Urinary bladder (tissue), 4 donors: ENCODE measurements at places on chromosomes 5 and 9.

- no peak for DNase-seq
Observed at GRCh38 chr5:93243481-93243880, 337.5 kb downstream of the NR2F1-AS1 start.

DNA sequence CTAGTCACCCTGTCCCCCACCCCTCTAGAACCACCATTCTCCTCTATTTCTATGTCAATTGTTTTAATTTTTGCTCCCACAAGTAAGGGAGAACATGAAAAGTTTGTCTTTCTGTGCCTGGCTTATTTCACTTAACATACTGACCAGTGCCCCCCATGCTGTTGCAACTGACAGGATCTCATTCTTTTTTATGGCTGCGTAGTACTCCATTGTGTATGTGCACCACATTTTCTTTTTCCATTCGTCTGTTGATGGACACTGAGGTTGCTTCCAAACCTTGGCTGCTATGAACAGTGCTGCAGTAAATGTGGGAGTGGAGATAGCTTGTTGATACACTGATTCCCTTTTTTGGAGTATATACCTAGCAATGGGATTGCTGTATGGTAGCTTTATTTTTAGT is 7.4 kb upstream of the TERT start:
- no peak for DNase-seq

GRCh38 chr5:104513640-104514072 is 951.1 kb upstream of the NUDT12 start:
- no peak for DNase-seq

DNA sequence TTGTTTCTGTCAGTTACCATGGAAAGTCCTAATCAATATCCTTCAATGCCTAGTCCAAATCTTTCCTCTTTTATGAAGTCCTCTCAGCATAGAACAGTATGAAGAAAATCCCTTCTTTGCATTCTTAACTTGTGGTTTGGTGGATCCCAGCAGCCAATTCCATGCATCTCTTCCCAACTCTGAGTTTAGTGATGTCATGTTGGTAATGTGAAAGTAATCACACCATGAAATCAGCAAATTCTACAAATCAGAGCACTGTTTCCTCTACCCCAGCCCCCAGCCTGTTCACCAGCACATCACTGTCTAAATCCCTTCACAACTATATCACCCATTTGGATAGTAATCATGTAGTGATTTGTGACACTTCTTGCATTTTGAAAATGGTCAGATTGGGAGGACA is 4.7 kb upstream of the C1QTNF2 start:
- no peak for DNase-seq

GRCh38 chr9:2082772-2083171 is 67.6 kb downstream of the SMARCA2 start:
- DNase-seq, result no peak

GRCh38 chr9:129875687-129876395 is 40.6 kb downstream of the USP20 start:
- no peak for DNase-seq

- no peak for DNase-seq
Observed at GRCh38 chr5:38497946-38498345, 58.5 kb downstream of the LIFR start.

GRCh38 chr9:77016121-77016525 is 3.3 kb upstream of the FOXB2 start:
- no peak for DNase-seq

DNA sequence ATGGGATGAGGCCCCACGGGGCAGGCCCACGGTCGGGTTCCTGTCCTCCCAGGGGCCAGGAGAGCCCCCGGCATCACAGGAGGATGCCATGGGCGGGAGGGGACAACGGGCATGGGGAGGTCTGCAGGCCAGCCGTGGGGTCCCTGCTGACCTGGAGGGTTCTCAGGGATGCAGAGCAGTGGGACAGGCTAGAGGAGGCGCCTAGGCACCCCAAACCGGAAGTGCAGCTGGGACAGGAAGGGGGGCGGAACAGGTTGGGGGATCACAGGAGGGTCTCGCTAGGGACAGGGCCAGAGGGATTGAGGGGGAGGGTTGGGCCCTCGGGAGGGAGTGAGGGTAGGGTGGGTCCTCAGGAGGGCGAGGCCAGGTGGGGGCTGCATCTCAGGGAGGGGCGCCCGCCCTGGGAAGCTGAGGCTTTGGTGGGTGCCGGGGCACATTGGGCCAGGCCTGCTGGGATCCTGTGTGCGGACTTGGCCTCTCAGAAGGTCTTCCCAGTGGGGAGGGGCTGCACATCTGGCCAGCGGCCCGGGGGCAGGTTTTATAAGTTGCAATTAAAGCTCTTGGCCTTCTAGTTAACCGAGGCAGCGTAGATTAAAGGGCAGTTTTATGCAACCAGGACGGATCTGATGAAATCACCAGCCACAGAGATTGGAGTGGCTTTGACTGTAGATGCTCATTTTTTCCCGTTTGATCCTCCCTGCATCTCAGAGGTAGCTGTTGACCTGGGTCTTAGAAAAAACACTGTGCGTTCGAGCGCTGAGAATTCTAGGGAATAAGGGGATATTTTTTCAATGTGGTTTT is 20.1 kb downstream of the NKD2 start:
- no peak for DNase-seq

DNA sequence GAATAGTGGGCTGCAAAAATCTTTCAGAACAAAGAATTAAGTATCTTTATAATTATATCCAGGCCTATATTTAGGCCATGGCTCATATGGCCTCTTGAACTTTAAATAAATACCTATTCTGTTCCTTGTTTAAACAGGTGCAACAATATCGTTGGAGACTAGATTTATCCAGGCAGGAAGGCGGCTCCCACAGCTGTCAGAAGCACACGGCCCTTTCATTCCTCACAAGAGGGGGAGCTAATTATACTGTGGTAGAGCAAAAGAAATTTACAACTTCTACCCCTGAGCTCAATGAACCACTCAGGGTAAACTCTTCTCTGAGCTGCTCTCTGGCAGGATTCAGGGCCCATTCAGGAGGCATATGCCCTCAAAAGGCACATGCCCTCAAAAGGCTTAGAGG is 31.3 kb downstream of the TMEM174 start:
- no peak for DNase-seq

- DNase-seq, result no peak
Observed at GRCh38 chr9:136764301-136764891, at the start of gene LCN15. Gene LCN15 (minus strand): TSS chr9:136764518. CDS start chr9:136764488, 30 bp downstream.

GRCh38 chr5:123845356-123846100 is 333.6 kb downstream of the CSNK1G3 start:
- DNase-seq, result no peak

DNA sequence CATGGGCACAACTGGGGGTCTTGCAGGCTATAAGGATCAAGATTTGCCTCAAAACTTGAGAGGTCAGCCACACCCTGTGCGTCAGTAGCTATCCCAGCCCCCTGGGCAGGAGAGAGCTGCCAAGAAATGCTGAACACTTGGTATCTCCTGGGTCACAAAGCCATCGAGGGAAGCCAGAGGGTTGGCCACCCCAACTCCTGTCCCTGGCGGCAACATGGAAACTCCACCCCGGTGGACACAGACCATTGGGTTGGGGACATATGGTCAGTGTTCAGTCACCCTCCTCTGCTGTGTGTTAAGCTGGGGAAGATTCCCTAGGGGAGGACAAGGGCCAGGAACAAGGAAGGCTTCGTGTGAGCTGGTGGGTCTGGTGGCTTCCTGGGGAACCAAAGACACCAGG is 140.6 kb downstream of the C5orf15 start:
- DNase-seq, result no peak

- DNase-seq, result no peak
Observed at GRCh38 chr9:121999556-121999955, 93.6 kb downstream of the TTLL11 start.

GRCh38 chr5:143800715-143801114 is 11.2 kb upstream of the HMHB1 start:
- no peak for DNase-seq

DNA sequence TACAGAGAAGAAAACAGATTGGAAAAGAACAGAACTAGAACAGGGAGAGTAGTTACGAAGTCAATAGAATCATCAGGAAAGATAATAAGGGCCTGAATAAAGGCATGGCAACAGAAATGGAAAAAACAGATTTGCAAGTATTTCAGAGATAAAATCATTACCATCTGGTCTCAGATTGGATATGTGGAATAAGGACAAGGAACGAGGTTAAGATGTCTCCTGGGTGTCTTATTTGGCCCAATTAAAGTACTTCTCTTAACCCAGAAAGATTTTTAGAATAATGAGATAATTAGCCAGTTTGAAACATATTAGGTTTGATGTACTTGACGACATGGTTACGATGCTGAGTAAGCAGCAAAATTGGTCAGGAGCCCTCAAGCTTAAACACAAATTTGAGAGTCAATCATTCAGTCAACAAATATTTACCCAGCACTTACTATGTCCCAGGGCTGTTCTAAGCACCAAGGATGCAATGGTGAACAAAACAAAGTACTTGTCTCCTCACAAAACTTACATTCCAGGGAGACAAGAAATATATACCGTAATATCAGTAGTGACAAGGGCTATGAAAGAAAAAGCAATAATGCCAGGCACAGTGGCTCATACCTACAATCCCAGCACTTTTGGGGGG is 18.3 kb downstream of the RICTOR start:
- DNase-seq, result no peak

- no peak for DNase-seq
Observed at GRCh38 chr5:107826311-107827000, 155.7 kb upstream of the EFNA5 start.

DNA sequence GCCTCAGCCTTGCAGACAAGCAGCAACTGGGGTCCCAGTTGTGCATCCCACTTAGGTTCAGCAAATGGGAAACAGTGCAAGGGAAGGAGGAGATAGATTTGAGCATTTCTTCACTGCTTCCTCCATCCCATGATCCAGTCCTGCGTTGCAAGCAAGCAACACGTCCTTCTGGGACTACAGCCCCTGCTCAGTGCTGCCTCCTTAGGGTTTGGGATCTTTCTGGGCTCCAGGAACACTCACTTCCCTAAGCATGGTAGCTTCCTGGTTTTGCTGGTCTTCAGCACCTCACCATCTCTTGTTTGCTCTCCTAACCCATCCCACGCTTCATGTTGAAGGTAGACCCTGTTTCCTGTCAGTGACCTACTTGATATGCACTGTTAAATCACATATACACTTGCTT is 444.7 kb downstream of the MED10 start:
- no peak for DNase-seq

- DNase-seq, result no peak
Observed at GRCh38 chr9:14532456-14533115, 160.6 kb downstream of the ZDHHC21 start.

DNA sequence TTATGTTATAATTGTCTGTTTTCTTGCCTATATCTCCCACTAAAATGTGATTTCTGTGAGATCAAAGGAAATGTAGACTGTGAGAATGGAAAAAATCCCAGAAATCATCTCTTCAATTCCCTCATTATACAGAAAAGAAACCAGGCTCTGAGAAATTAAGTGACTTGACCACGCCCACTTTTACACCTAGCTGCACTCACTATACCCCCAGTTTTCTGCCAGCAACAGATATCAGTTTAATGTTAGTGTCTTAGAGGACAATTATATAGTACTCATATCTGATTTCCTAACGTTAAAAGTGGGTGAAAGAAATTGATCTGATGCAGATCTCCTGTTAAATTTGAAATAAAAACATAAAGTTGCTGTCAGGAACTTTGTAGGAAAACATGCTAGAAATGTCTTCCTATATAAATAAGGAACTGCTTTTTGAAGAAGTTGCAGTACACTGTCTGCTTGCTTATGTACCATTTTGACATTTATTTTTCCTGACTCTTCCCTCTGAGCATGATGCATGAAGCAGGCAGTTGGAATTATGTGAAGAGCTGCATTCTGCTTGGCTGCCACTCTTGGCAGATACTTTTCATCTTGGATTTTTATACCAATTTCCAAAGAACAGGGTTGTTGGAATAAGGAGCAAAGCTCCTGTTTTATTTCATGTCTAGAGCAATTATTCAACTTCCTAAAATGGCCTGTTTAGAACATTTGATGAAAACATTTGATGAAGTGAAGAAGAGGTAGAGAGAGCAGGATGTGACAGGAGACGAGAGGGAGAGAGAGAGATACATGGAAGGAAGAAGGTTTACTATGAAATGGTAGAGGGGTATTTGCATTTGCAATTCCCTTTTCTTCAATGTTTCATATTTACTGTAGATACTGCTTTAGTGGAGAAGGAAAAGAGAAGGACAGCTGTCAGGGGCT is 57.3 kb upstream of the RICTOR start:
- no peak for DNase-seq

DNA sequence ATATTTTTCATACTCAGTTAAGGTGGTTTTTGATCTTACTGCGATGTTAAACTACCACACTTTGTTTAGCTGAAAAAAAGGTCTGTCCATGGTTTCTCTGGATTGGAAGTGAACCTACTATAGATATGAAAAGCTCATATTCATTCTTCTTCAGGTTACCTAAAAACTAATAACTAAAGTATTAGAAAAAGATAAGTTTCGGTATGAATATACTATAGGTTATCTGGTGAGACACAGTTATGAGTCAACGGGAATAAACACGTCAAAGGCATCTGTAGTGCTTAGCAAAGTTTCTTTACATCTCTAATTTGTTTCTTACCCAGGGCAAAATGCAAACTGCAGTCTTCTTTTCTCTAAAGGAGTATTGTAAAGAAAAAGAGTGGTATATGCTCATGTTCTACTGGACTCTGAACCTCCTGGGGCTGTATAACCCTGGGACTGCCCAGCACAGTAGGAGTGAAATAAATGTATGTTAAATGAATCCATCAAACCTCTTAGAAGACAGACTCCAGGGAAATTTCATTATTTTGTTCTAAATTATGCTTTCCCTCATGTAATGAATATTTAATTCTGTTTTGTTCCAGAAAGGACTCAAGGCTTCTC is 521.9 kb downstream of the PDE4D start:
- DNase-seq, result no peak

DNA sequence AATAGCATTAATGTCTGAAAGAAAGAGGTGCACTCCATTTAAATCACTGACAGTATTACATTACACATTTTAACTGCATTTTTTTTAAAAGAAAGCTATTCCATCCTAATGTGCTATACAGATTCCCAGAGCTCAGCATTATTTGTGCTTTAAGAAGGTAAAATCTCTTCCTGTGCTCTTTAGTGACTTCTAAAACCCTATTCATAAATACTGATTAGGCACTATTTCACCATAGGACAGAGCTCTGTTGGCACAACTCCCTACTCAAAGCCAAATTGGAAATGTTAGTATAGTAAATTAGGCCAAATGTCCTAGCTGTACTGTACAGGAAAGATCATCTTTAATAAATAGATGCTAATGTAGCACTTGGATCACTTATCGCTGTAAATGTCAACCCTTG is 262.5 kb downstream of the TUSC1 start:
- DNase-seq, result peak; percentile 31

DNA sequence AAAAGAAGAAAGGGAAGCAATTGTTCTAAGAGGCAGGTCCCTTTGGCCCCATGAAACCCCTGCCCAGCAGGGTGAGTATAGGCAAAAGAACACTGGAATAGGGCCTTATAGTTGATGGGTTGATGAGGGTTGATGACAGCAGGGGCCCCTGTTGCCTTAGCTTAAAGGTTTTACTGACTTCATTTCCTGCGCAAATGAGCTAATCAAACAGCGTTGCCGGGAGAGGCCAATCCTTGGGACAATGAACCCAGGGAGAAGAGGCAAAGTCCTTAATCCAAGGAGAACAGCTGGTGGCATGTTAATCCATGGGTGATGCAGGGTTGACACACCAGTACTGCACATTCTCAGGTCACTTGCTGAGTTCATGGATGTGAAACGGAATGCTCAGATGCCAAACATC is 22.0 kb upstream of the EPB41L4B start:
- no peak for DNase-seq
